Astrocyte of the spinal cord (primary cell): ENCODE measurements at places on chromosomes 12 and 14.

DNA sequence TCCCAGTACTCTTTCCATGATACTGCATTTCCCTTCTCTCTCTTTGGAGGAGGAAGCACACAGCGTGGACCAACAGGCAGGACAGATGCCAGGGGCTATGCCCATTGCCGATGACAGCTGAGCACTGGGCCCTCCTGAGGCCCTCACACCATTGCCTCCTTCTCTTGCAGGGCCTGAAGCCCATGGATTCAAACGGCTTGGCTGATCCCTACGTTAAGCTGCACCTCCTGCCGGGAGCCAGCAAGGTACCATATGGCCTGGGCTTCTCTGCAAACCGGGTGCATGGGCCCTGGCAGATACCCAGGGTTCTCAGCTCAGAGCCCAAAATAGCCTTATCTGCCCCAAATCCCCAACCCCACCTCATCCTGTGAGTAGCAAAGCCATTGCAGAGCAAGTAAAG lies 25.2 kb upstream of the OAS1 start:
- DNase-seq, result no peak

GRCh38 chr14:102738373-102739189 lies 38.7 kb upstream of the TRAF3 start:
- DNase-seq, result no peak

DNA sequence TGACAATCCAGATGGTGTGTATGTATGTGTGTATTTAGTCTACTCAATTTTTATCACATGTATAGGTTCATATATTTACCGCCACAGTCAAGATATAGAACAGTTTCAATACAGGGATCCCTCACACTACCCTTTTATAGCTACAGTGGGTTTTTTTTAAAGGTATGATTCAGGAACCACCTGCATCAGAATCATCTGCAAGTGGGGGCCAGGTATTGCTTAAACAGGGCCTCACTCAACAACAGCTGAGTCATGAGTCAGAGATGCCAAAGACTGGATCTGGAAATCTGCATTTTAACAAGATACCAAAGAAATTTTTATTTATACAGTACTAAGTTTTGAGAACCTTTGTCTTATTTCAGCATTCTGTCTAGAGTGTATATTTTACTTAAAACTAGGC lies 117.6 kb downstream of the SLC35F4 start:
- DNase-seq, result no peak

- peak; percentile 2 for DNase-seq
Observed at GRCh38 chr12:16062611-16063010, 151.5 kb downstream of the DERA start.

- peak; percentile 77 for DNase-seq
Observed at GRCh38 chr14:94132285-94132887, 3.0 kb upstream of the IFI27L2 start.
